T-helper 17 cell (primary cell): ENCODE measurements at places on chromosomes 7 and 10. TPM values are rescaled to one million over a fixed set of nuclear protein-coding genes. Genes with fewer than 3 reads are reported as not detected.

NUPR2 gene
- total RNA-seq: not detected

KLF14 gene
- not detected for total RNA-seq

- peaks cover 21% of the 10 kb centered on the region for H3K4me1 ChIP-seq
- no peak overlapping the region for H3K4me3 ChIP-seq
- no peak overlapping the region for H3K27ac ChIP-seq
- peaks cover 49% of the 10 kb centered on the region for H3K27me3 ChIP-seq
- H3K36me3 ChIP-seq: peaks cover 2% of the 10 kb centered on the region
- DNase-seq: no peak
Measured at GRCh38 chr10:43686414-43686813, 37.7 kb upstream of the ZNF32 start.

NODAL gene
- not detected for total RNA-seq

DNA sequence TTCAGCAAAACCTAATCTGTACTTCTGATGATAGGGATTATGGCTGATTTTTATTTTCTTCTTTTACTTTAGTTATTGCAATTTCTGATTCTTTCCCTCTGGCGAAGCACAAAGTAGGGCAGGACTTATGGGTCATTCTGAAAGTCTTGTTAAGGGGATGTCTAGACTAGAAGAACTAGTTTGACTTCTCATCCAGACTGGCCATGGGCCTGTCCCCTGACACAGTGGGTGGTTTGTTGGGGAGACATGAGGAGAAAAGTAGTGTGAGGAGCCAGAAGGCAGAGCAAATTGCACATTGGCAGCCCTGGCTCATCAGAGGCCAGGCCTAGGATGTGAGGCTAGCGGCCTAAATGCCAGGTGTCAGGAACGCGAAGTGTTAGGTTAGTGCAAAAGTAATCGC lies 152.8 kb downstream of the RTKN2 start:
- no peak overlapping the region for H3K4me3 ChIP-seq
- no peak for DNase-seq
- H3K27me3 ChIP-seq: no peaks in the 10 kb centered on the region
- H3K27ac ChIP-seq: no peak overlapping the region
- H3K4me1 ChIP-seq: peaks cover 5% of the 10 kb centered on the region

DNA sequence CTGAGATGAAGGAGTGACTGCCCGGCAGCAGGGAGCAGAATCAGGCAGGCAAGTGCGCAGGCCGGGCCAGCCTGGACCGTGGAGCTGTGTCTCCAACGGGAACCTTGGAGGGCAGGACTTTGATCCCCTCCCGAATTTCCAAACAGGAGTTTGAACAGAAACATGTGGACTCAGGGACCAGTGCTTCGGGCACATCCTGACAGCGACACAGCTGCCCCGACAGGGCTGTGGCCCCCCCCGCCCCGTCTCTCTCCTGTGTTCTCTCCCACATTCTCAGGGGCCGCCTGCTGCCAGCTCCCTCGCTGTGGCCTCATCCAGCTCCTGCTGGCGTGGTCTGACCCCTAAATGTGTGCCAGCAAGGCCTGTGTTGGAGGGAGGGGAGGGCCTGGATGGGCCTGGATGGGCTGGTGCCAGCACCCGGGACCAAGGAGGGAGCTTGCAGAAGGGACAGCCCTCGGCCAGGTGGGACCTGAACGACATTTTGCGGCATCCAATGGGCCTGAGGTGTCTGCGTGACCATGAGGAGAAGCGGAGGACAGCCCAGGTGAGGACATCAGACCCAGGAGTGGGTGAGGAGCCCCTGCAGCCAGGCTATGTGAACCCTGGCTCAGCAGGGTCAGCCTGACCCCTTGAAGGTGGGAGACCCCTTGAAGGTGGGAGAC lies 222.9 kb downstream of the DNAJB6 start:
- H3K4me3 ChIP-seq: no peak overlapping the region
- H3K4me1 ChIP-seq: no peaks in the 10 kb centered on the region
- no peak for DNase-seq

MDFIC gene
- 109 TPM for total RNA-seq

GRCh38 chr7:30301751-30302150 lies 17.4 kb downstream of the ZNRF2 start:
- DNase-seq: no peak
- H3K4me3 ChIP-seq: no peak overlapping the region

GPR37 gene
- total RNA-seq: not detected

DNA sequence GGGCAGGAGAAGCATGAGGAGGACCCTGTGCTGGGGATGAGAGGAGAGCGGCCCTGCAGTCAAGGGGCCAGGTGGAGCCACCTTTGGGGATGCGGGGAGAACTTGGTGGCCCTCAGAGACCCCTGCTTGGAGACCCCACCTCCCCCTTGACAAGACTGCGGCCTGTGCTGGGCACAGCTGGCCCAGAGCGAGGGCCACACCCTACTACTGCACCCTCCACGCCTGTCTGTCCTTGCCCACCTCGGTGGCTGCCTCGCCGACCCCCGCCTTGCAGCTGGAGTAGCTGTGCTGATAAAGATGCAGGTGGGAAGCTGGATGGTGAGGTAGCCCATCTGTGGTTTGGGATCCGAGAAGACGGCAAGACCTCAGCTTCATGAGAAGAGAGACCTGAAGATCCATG lies 186.8 kb downstream of the MGMT start:
- peaks cover 2% of the 10 kb centered on the region for H3K36me3 ChIP-seq
- no peak overlapping the region for H3K27ac ChIP-seq
- no peaks in the 10 kb centered on the region for H3K27me3 ChIP-seq
- peaks cover 2% of the 10 kb centered on the region for H3K4me1 ChIP-seq

DNA sequence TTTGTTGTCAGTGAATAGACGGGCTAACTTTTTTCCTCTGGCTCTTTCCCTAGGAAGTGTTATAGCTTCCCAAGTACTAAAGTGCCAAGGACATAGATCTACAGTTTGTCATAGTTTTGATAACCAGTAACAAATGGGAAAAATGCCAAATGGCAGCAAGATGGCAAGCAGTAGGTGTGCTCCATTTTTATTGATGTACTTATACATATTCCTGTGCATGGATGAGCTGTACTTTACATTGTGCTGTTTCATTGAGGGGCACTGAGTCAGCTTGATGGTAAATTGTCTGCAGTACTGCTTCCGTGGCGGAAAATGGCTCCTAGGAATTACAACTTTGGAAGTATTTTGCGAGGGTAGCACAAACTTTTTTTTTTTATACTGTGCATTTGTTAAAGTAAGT lies 7.1 kb downstream of the ADAM22 start:
- H3K27me3 ChIP-seq: no peaks in the 10 kb centered on the region

DNA sequence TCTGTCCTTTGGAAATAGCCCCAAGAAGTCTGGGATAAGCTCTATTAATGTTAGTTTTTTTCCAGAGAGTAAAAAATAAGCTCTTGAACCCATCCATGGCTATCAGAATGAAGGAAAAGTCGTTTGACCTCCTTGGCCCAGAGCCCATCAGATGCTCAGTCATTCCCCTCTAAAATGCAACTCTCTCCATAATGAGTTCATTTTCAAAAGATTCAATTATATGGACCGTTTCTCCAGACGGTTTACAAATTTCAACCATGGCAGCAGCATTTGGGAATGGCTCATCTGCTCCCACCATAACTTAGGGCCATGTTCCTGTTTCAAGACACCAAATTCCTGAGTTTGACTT lies 220.0 kb downstream of the PTPRN2 start:
- peaks cover 24% of the 10 kb centered on the region for H3K27me3 ChIP-seq
- no peaks in the 10 kb centered on the region for H3K4me1 ChIP-seq
- H3K4me3 ChIP-seq: no peak overlapping the region
- no peaks in the 10 kb centered on the region for H3K36me3 ChIP-seq
- H3K27ac ChIP-seq: no peak overlapping the region

GRCh38 chr10:115355162-115355760 lies 262.1 kb downstream of the ATRNL1 start:
- H3K27ac ChIP-seq: no peak overlapping the region
- H3K36me3 ChIP-seq: no peaks in the 10 kb centered on the region
- DNase-seq: no peak
- H3K4me3 ChIP-seq: no peak overlapping the region
- H3K27me3 ChIP-seq: no peaks in the 10 kb centered on the region

DNA sequence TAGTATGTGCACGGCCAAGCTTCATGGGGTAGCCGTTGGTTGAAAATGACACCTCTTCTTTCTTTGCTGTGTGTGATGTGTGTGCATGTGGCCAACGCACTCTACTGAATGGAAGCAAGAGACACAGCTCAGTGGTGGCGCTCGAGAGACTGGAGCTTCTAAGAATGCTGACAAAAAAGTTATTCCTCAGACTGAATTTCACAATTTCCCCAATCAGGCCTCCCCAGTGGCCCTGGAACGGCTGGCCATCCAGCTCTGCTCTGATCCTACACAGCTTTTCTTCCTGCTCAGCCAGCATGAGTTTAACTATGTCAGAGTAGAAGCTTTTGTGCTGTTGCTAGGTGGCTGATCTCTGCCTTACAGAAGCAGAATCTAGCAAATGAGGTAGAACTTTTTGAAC lies 186.7 kb upstream of the PLXDC2 start:
- no peaks in the 10 kb centered on the region for H3K27me3 ChIP-seq
- no peaks in the 10 kb centered on the region for H3K36me3 ChIP-seq
- no peaks in the 10 kb centered on the region for H3K4me1 ChIP-seq

GRCh38 chr10:77592510-77592909 lies 45.1 kb downstream of the KCNMA1 start:
- peaks cover 29% of the 10 kb centered on the region for H3K27me3 ChIP-seq
- no peak overlapping the region for H3K27ac ChIP-seq
- H3K4me3 ChIP-seq: no peak overlapping the region

GRCh38 chr10:98224509-98224908 lies 43.5 kb downstream of the LOXL4 start:
- DNase-seq: no peak
- no peaks in the 10 kb centered on the region for H3K27me3 ChIP-seq
- H3K36me3 ChIP-seq: peaks cover under 1% of the 10 kb centered on the region
- no peak overlapping the region for H3K4me3 ChIP-seq
- H3K27ac ChIP-seq: no peak overlapping the region

DNA sequence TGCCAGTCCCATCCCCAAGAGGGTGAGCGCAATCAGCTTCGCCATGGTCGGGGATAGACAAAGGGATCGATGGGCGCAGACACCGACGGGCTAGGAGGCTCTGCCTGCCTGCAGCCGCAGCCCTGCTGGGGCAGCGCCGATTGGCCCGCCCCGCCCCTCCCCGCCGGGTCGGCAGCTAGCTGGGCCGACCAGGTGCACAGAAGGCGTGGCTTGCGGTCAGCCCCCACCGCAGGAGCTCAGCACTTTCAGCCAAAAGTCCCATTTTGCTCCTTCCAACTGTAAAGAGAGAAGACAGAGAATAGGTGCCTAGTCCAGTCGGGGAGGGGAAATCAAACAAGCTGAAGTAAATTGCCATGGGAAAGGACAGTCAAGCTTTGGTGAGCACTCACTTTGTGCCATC lies at the start of gene PON1:
Gene PON1 (minus strand): TSS at position 102 of the 400 bp plus-strand sequence. CDS start 57 bp downstream, at position 45.
- peaks cover 13% of the 10 kb centered on the region for H3K27me3 ChIP-seq
- peak within 1 kb of the TSS; percentile 47 for H3K4me3 ChIP-seq
- no peak within 1 kb of the TSS for H3K27ac ChIP-seq

ZNF212 gene
- total RNA-seq: 15.3 TPM

CEP55 gene
- 0.27 TPM for total RNA-seq

- H3K4me1 ChIP-seq: peaks cover 2% of the 10 kb centered on the region
- H3K27ac ChIP-seq: no peak overlapping the region
- DNase-seq: no peak
- no peak overlapping the region for H3K4me3 ChIP-seq
Measured at GRCh38 chr10:62341419-62341818, 32.8 kb upstream of the ZNF365 start.

SFRP4 gene
- not detected for total RNA-seq

GRCh38 chr10:80498833-80499741 lies 38.6 kb upstream of the SH2D4B start:
- peak overlapping the region; percentile 85 for H3K4me3 ChIP-seq
- H3K27me3 ChIP-seq: no peaks in the 10 kb centered on the region
- H3K4me1 ChIP-seq: peaks cover 87% of the 10 kb centered on the region
- H3K27ac ChIP-seq: peak overlapping the region; percentile 93

CACNB2 gene
- total RNA-seq: not detected

AEBP1 gene
- 4.2 TPM for total RNA-seq

CALY gene
- total RNA-seq: 0.96 TPM

- H3K4me3 ChIP-seq: no peak overlapping the region
- H3K4me1 ChIP-seq: no peaks in the 10 kb centered on the region
- H3K36me3 ChIP-seq: no peaks in the 10 kb centered on the region
- no peak overlapping the region for H3K27ac ChIP-seq
- DNase-seq: no peak
- no peaks in the 10 kb centered on the region for H3K27me3 ChIP-seq
Measured at GRCh38 chr7:94567396-94567795, 57.8 kb downstream of the CASD1 start.

ACTR3C gene
- total RNA-seq: 6.0 TPM

GRCh38 chr10:18068401-18068800 lies 71.8 kb upstream of the CACNB2 start:
- H3K4me3 ChIP-seq: no peak overlapping the region
- DNase-seq: no peak
- H3K4me1 ChIP-seq: no peaks in the 10 kb centered on the region
- peaks cover 3% of the 10 kb centered on the region for H3K36me3 ChIP-seq

DNA sequence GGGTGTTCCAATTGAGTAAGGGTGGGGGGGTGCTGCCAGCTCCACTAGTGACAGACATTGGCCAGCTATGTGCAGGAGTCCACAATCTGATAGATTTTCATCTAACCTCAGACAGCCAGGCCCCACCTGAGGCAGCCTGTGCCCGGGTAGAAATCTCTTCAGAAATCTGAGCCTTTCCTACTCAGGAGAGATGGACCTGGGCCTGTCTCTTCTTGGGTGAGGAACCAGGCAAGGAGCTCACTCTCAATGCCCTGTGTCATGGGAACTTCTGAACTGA lies 86.9 kb downstream of the UBE2H start:
- H3K27ac ChIP-seq: peak overlapping the region; percentile 89
- peaks cover 7% of the 10 kb centered on the region for H3K36me3 ChIP-seq
- no peak for DNase-seq

- H3K4me1 ChIP-seq: no peaks in the 10 kb centered on the region
- no peak overlapping the region for H3K4me3 ChIP-seq
- no peak for DNase-seq
- H3K27me3 ChIP-seq: no peaks in the 10 kb centered on the region
- no peaks in the 10 kb centered on the region for H3K36me3 ChIP-seq
- H3K27ac ChIP-seq: no peak overlapping the region
Measured at GRCh38 chr7:80819503-80819902, 99.3 kb downstream of the SEMA3C start.

SAMD9L gene
- total RNA-seq: 24.7 TPM

ENO4 gene
- total RNA-seq: not detected

DNA sequence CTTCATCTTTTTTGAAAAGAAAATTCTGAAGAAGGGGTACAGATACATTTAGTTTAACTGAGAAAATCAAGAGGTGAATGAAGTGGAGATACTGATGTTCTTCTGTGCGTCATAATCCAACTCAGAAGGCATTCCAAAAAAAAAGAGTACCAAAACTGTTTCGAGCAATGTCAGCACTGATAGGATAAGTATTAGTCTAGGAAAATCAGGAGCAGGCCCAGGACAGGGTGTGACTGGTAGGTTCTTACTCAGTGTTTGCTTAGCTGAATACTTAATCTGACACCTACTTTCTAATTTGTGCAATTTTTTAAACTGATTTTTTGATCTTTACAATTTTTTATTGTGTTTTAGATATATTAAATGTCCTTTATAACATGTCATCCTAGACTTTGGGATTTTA lies 4.3 kb downstream of the BZW2 start:
- no peak for DNase-seq
- H3K4me1 ChIP-seq: peaks cover 47% of the 10 kb centered on the region
- peaks cover 4% of the 10 kb centered on the region for H3K36me3 ChIP-seq
- H3K27ac ChIP-seq: no peak overlapping the region
- H3K4me3 ChIP-seq: no peak overlapping the region
